ENCODE measurements at places on chromosomes 3 and 15. TPM values are rescaled to one million over a fixed set of nuclear protein-coding genes. Genes with fewer than 3 reads are reported as not detected.

The ZPLD1 gene
- total RNA-seq = not detected

- H3K36me3 ChIP-seq = peaks cover 4% of the 10 kb centered on the region
- H3K27me3 ChIP-seq = peaks cover 81% of the 10 kb centered on the region
Observed at GRCh38 chr3:10992017-10992942, at the start of gene SLC6A1. Gene SLC6A1 (plus strand): TSS chr3:10992748. CDS start chr3:11017212, 24,464 bp downstream.

The GOLGA8S gene
- total RNA-seq = 0.44 TPM

GRCh38 chr3:43294975-43295374, 8.6 kb downstream of the SNRK start:
- H3K36me3 ChIP-seq = no peaks in the 10 kb centered on the region
- no peaks in the 10 kb centered on the region for H3K27me3 ChIP-seq
- no peak overlapping the region for H3K27ac ChIP-seq
- H3K4me1 ChIP-seq = peaks cover 46% of the 10 kb centered on the region
- no peak overlapping the region for H3K4me3 ChIP-seq

Measured in osteocyte (in vitro differentiated cells).